Cardiac muscle cell (in vitro differentiated cells and primary cell): ENCODE measurements at places on chromosomes 3 and 15.

DNA sequence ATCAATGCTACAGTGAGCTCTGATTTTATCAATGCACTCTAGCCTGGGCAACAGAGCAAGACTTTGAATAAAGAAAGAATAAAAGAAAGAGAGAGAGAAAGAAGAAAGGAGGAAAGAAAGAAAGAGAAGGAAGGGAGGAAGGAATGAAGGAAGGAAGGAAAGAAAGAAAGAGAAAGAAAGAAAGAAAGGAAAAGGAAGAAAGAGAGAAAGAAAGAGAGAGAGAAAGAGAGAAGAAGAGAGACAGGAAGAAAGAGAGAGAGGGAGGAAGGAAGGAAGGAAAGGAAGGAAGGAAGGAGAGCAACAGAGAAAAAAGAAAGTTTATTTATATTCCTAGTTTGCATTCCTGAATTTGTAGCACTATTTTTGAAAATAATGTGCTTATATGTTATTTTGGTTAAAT lies 52.3 kb upstream of the ITGA11 start:
- DNase-seq: no peak

- DNase-seq: no peak
Measured at GRCh38 chr3:20849975-20850374, 664.0 kb upstream of the SGO1 start.

GRCh38 chr3:100088735-100089368 lies 25.4 kb downstream of the FILIP1L start:
- no peak for DNase-seq

DNA sequence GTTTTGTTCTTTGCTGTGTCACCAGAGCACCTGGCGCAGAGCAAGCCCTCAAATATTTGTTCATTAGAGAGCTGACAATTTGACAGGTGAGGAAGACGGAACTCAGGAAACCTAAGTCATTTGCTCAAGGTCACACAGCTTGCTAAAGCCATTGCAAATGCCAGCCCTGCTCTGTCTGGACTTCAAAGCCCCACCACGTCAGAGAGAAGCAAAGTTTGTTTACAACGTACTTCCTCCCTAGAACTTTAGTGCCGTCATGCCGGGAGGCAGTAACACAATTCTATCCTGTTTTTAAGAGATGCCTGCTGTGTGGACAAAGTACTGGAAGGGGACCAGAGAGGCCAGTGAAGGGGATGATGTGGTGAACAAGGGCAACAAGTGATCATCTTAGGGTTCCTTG lies 216.6 kb upstream of the PRICKLE2 start:
- no peak for DNase-seq

DNA sequence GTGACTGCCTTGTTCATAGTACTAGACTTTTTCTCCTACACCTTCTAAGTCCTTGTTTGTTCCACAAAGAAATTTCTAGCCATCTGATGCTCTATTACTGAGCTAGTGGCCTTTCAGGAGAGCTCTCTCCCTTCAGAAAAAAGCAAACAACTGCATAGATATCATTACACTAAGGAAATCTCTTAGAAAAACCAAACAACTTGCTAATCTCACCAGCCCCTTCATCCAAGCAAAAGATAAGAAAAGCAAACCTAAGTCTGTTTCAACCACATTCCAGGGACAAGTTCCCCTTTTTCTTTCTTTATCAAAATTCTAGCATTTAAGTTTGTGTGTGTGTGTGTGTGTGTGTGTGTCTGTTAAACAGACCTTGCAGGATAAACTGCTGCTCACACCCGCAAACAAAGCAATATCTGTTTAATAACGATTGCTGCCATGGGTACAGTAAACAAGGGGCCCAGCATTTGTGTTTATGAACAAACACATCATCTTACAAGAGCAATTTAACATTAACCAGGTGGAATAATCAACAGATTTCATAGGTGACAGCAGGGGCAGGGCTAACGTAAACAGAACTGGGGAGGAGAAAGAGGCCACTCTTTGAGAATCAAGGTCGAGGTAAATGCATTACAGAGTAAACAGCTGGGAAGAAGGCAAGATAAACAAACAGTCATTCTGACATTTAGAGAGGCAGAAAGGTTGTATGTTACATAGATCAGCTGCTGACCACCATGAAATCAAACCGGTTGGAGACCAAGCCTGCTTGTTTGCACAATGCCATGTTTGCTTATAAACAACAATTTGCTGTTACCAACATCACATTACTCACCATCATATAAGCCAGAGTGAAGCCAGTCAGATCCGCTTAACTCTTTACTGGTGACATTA lies 375.1 kb downstream of the FOXP1 start:
- DNase-seq: peak; percentile 39

- DNase-seq: no peak
Measured at GRCh38 chr3:126509597-126510307, 7.8 kb downstream of the UROC1 start.

GRCh38 chr3:64224826-64225610 lies at the start of gene PRICKLE2:
TSS of gene PRICKLE2 (minus strand) at chr3:64225466. CDS start at chr3:64198927, 26,539 bp downstream.
- DNase-seq: peak; percentile 89

DNA sequence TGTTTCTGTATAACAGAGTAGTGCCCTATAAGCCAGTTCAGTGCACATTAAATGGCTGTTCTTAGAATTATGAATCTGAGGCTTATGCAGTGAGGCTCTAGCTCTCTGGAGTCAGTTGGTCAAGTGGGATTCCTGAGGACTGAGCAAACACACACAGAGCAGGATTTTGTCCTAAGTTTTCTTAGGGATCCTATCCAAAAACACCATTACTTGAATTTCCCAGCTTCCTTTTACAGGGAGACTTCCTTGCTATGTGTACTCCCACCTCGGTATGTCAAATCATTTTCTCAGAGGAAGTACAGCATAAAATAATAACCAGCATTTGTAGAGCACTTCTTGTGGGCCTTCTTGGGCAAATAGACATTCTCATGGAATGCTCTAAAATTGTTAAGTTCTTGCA lies 63.1 kb upstream of the GOLGA6B start:
- no peak for DNase-seq

GRCh38 chr15:100895721-100896120 lies 16.1 kb downstream of the ALDH1A3 start:
- no peak for DNase-seq

- peak; percentile 4 for DNase-seq
Measured at GRCh38 chr3:58723173-58723572, 56.6 kb upstream of the FAM3D start.

GRCh38 chr3:112751564-112752512 lies 94.8 kb downstream of the CD200R1L start:
- no peak for DNase-seq

GRCh38 chr3:101816215-101817149 lies 32.8 kb upstream of the NFKBIZ start:
- no peak for DNase-seq

DNA sequence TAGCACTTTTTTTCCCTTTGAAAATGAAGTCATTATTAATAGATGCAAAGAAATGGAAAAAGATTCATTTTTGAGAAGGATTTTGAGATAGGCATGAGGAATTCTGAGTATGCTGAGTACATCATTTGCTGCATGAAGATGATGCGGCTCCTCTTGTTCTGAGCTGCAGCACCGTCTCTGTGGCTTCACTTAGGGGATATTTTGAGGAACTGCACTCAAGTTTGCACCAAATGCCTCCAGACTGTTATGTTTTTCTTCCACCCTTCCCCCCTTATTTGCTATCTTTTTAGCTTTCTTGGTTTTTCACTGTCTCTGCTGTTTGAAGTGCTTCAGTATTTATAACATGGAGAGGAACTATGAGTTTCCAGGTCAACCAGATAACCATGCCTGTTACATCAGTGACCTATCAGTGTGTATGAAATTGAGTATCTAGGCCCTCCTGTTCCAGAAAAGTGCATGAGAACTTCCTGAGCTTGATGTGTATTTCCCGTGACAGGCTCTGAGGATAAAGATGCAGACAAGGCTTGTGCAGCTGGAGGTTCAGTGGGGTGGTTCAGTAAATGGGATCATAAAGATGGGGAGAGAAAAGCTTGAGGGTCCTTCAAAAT lies 128.7 kb downstream of the PDCD6IP start:
- DNase-seq: no peak

GRCh38 chr3:173735841-173736240 lies 338.3 kb downstream of the NLGN1 start:
- DNase-seq: no peak

GRCh38 chr3:48155122-48155521 lies 33.1 kb downstream of the CDC25A start:
- peak; percentile 56 for DNase-seq

DNA sequence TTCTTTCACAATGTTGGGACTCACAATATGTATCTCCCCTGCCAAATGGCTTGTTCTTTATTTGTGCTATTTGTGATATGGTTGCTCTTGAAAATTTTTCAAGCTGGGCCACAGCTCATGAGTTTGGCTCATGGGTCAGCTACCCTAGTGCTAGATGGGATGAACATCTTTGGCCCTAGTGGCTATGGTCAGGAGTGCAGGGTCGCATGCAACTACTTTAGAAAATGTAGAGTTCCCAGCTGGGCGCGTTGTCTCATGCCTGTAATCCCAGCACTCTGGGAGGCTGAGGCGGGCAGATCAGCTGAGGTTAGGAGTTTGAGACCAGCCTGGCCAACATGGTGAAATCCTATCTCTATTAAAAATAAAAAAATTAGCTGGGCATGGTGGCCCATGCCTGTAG lies 55.8 kb downstream of the POLR2M start:
- DNase-seq: no peak

DNA sequence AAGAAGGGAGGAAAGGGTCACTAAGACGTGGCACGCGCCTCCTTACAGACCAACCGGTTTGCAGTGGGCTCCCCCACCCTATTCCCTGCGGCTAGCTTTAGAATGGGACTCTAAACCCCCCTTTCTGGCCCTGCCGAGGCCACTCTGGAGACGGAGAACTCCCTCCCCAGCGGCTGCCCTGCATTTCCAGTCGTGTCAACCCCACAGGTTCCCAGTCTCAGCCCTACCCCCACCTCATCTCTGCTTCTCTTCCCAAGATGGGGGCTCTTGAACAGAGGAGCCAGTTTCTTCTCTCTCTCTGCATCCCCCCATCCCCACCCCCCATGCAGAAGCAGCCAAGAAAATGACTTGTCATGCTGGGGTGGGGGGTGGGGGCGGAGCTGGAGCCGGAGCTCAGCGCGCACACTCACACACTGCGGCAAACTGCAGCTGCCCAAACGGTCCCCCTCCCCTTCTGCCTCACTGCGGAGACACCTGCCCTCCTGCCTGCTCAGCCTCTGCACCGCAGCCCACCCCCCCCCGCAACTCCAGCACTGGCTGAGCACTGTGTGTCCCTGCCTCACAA lies 871 bp downstream of the MAP1A start:
- DNase-seq: peak; percentile 55

DNA sequence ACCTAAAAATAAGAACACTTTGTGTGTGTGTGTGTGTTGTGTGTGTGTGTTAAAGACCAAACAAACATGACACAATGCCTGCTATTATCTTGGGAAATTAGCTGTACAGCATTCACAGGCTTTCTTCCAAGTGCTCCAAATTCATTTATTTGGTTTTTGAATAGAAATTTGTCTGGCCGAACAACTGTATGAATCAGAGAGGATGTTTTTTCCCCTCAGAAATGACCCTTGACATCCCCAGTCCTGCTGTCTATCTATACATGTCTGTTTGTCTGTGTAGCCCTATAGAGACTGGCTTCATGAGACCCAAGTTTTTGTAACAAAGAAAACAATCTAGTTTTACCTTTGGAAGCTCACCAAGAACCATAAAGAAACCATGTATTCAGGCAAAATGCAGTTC lies 549.8 kb downstream of the NSUN3 start:
- no peak for DNase-seq

DNA sequence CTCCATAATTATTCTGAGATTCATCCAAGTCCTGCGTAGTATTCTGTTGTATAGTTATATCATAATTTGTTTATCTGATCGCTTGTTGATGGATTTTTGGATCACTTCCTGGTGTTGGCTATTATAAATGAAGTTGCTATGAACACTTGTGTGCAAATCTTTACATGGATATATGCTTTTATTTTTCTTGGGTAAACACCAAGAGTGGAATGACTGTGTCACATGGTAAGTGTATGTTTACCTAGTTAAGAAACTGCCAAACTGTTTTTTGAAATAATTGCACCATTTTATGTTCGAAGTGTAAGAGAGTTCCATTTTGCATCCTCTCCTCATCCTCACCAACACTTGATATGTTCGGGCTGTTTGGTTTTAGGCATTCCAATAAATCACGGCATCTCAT lies 360.4 kb upstream of the FRG2C start:
- no peak for DNase-seq

GRCh38 chr3:181278468-181279238 lies 289.1 kb upstream of the DNAJC19 start:
- peak; percentile 46 for DNase-seq

- no peak for DNase-seq
Measured at GRCh38 chr15:82228750-82229149, 33.8 kb downstream of the EFL1 start.

GRCh38 chr15:89751748-89752147 lies 699 bp upstream of the MESP1 start:
- no peak for DNase-seq

DNA sequence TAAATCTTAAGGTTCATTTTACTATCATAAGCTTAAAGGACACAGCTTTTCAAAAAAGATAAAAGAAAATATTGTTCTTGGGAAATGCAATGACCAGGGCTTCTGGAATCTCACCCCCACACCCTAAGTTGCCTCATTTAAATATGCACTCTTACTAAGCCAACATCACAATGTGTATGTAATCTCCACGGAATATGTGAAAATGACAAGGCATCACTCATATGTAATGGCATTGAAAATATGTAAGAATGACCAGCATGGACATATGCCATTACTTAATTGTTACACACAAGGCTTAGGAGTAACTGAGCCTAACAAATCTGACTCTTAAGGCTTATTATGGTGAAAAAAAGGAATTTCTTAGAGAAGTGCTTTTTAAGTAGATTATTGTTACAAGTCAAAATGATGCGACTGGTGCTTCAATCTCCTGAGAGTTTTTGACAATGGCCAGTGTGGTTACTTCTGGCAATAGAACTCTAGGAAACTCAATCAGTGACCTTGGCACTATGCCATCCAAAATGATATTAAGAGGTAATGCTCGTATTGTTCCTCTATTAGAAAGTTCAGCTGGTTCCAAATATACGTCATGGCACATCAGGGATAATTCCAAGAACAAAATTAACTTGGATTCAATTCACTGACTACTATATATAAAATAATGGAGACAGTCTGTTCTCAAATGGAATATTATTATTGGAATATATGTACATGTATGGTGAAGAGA lies 290.0 kb upstream of the PLSCR5 start:
- DNase-seq: peak; percentile 6

DNA sequence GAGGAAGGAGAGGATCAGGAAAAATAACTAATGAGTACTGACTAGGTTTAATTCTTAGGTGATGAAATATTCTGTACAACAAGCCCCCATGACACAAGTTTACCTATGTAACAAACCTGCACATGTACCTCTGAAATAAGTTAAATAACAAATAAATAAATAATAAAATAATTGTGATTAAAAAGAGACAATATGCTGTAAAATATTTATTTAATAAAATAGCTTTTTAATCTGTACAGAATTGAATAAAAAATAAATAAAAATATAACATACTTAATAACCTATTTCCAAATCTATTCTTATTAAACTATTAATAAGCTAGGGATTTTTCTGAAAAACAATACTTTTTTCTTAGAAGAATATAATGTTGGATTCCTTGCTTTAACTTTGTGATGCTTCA lies 355.6 kb downstream of the CNTN6 start:
- DNase-seq: no peak

- DNase-seq: no peak
Measured at GRCh38 chr3:70776081-70776480, 463.6 kb upstream of the MDFIC2 start.

GRCh38 chr3:183208260-183208659 lies 44.8 kb upstream of the B3GNT5 start:
- no peak for DNase-seq

GRCh38 chr3:38421679-38422336 lies 31.9 kb upstream of the ACVR2B start:
- DNase-seq: no peak

GRCh38 chr3:16816048-16816780 lies 68.5 kb upstream of the PLCL2 start:
- no peak for DNase-seq
